ENCODE measurements at places on chromosomes 2 and 18.

DNA sequence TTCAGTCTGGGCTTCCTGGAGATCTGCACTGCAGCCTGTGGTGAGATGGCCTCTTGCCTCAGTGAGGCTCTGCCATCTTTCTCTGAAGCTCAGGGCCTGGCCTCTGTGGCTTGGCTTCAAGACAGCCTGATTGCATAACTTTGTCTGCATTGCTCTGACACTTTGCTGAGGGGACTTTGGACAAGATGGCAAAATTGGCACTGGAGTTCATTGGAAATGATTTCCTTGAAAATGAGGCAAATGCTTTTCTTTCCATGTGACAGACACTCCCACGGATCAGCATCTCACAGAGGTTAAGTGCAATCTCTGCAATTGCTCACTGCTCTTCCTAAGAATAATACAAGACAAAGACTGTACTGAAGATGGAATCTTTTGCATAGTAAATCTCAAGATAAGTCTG lies 166.8 kb downstream of the KCNS3 start:
- no peak for DNase-seq

- DNase-seq, result no peak
These were observed 40.5 kb upstream of the RTN4 start for GRCh38 chr2:55090702-55091101.

- no peak for DNase-seq
These were observed 176.0 kb downstream of the CTIF start for GRCh38 chr18:48714873-48715272.

GRCh38 chr2:83959266-83959665 lies 499.8 kb downstream of the SUCLG1 start:
- DNase-seq, result no peak

DNA sequence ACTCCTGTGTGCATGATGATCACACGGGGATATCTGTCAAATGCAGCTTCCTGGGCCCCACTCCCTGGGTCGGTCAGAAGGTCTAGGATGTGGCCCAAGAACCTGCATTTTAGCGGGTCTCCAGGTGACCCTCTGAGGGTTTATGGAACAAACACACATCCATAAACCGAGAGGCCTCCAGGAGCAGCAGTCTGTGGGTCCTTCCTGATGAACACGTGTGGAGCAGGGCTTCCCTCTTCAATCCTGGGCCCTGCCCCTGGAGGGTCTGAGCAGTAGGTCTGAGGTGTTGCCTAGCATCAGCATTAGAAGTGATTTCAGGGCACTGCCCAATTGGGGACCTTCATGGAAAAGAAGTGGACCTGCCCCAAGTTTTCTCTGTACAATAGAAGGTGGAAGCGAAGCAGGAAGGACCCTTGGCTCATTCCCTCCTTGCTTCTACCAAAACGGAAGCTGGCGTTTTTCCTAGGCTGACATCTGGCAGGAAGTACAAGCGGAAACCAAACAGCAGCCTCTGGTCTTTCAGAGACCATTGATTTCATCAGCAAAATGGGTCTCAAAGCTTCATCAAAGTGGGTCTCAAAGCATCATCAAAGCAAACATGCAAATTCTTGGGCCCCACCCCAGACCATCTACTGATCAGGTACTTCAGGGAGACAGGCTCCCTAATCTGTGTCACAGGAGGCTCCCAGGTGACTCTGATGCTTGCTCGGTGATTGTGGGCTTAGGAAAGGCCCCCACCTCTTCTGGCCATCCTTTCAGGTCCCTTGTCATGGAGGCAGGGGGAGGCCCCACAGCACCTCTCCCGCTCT lies 30.7 kb downstream of the INO80C start:
- DNase-seq, result no peak

- no peak for DNase-seq
These were observed 7.1 kb downstream of the NEUROD1 start for GRCh38 chr2:181673173-181673572.

DNA sequence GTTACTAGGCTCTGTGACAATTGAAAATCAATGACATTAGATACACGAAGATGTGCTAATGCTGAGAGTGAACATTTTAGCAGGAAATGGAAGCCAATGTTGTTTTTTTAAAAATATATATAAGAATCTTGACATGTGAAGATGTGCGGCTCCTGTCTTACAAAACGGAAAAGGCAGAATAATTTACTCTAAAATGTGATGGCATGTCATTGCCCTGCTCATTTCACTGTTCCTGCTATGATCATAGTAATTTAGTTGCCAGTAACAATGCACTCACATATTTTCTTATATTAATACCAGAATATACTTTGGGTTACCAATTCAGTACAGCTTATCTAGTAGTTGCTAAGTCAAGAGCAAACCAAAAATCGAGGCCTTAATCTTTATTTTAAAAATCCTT lies 10.3 kb downstream of the EPHA4 start:
- no peak for DNase-seq

- no peak for DNase-seq
These were observed 6.4 kb upstream of the PSD4 start for GRCh38 chr2:113167115-113167932.

GRCh38 chr2:227337442-227337841 lies 12.4 kb downstream of the MFF start:
- no peak for DNase-seq

- DNase-seq, result no peak
These were observed 129.2 kb upstream of the ERBB4 start for GRCh38 chr2:212667751-212668316.

DNA sequence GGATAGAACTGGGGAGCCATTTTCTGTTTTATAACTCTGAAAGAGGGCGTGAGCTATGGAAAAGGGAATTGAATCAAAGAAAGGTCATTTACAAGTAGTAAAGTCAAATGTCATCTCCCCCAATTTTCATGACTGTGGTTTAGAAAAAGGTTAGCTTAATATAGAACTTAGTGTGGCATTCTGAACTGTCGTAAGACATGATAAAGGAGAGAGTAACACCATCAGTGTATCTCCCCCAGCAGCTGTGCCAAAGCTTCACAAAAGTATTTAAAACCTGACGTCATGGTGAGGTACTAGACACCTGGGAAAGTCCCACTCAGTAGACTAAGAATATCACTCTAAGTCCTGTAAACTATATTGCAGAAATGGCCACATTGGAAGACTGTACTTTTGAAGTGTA lies 5.8 kb upstream of the IKZF2 start:
- DNase-seq, result peak; percentile 59

DNA sequence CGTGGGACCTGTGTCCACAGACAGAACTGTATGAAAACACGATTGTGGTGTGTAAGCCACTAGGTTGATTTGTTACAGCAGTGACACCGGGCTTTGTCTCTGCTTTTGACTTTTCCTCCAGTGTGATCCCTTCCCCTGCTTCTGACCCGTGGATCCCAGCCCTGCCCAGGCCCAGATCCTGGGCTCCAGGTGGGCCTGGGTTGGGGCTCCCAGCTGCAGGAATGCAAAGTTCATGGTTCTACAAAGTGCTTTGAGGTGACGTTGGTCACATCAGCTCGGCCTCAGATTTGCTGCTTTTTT lies 26.8 kb downstream of the HPCAL1 start:
- no peak for DNase-seq
